Mesenteric fat pad (tissue), 1 donor: ENCODE measurements at places on chromosomes 1 and 21.

DNA sequence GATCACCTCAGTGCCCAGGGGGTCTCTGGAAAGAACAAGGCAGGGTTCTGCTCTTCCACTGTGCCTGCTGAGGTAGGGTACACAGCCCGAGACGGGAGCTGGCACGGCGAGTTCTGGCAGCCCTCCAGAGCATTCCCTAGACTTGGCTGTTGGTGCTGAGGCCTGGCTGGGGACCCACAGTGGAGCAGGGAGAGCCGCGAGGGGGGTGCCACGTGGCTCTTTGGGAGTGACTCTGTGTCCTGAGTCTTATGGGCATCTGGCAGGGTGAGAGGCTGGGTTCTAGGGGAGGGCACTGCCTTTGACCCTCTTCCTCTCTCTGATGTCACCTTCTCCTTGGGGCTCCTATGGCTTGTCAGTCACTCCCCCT lies 336.4 kb downstream of the CAMTA1 start:
- no peak for DNase-seq

- no peak for DNase-seq
Observed at GRCh38 chr1:56808410-56808809, 10.8 kb downstream of the FYB2 start.

- no peak for DNase-seq
Observed at GRCh38 chr1:223860051-223860622, 14.4 kb upstream of the TP53BP2 start.

DNA sequence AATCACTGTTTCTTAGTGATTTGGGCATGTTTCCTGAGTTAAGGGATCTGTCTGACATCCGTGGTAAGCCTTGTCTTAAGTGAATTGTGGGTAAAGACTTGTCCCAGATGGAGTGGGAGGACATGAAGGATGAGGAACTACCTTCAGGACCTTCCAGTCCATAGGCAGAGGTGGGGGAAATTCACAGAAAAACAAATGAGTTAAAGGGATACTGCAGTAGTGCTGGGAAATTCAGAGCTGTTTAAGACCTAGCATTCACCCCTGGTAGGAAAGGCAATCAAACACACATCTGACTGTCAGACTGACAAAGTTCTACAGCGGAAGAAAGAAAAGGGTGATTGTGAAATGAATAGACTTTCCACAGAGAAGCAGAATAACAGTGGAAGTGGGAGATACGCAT lies 3.0 kb downstream of the GNAT2 start:
- DNase-seq, result no peak

DNA sequence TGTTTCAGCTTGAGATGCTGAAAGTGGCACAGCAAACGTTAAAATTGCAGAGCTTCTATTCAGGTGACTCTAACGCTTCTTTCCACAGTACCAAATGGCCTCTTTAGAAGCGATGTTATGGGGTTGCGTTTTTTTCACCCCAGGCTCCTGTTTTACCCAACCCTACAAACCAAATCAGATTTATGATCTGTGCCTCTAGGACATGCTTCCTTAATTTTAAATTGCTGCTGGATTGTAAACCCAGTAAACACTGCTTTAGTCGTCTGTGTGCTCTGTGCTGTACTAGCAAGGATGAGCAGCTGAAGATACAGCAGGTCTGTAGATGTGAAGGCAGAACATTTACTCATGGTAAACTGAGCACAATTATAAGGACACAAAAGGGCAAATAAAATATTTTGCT lies 13.0 kb downstream of the KCNK2 start:
- no peak for DNase-seq

DNA sequence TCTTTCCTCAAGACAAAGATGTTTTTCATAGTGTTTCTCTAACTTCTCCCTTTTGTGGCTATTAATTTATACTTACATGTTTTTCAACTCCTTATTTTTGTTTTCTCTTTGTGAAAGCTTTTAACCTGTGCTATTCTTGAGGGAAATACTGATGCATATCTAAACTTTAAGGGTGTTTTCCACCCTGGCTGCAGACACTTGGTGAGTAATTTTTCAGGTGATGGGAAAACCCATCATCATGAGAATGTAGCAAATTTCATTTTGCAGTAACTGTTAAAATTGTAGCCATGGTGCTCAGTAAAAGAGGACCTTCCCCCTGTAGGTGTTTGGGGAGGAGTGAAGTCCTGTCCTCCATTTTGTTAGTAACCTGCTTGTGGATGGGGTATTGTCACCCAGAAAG lies 124.2 kb downstream of the LIPI start:
- DNase-seq, result no peak

GRCh38 chr1:41925712-41926111 lies 7.0 kb upstream of the HIVEP3 start:
- no peak for DNase-seq

DNA sequence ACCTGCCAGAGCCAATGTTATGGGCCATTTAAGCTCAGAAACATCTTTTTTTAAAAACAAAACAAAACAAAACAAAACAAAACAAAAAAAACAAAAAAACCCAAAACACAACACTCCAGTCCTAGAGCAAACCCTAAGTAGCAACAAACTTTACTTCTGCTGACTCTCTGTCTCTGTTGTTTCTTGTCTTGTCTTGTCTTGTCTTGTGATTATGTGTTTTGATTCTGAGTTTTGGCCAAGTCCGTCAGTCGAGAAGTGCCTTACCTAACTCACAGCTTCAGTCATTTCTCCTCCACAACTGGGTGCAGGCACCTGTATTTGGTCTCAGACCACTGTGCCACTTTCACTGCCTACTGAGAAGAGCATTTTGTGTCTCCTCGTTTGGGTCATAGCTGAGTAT lies 307.9 kb downstream of the BACH1 start:
- no peak for DNase-seq

GRCh38 chr1:39544327-39544726 lies 32.3 kb downstream of the PABPC4 start:
- DNase-seq, result no peak

DNA sequence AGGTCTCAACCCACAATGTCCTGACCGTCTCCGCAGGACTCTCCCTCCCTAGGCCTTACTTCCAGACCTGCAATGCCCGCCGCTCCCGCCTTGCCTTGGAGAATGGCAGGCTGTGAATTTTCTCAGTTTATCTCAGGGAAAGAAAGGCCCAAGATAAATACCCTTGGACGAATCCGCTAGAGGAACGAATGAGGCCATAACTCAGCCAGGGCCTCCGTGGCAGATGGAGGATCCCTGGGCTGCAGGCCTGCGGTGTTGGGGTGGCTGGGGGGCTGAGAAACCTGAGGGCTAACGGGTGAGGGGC lies 29.9 kb upstream of the DISP3 start:
- no peak for DNase-seq

GRCh38 chr1:56709269-56709880 lies 64.3 kb downstream of the PRKAA2 start:
- DNase-seq, result no peak

DNA sequence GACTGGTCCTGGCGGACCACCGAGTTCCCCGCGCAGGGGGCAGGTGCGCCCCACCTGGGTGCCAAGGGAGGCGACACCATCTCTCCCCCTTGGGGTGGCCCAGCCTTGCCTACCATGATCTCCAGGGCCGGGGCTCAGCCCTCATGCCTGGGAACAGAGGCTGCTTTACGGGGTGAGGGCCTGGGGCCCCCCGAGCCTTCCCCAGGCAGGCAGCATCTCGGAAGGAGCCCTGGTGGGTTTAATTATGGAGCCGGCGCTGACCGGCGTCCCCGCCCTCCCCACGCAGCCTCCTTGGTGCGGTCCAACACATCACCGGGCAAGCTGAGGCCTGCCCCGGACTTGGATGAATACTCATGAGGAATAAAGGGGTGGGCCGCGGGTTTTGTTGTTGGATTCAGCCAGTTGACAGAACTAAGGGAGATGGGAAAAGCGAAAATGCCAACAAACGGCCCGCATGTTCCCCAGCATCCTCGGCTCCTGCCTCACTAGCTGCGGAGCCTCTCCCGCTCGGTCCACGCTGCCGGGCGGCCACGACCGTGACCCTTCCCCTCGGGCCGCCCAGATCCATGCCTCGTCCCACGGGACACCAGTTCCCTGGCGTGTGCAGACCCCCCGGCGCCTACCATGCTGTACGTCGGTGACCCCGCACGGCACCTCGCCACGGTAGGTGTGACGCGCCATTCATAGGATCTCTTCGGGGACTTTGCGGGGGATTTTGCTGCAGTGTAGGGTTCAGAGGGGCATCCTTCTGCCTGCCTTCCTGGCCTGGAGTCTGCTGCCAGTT lies 38.2 kb downstream of the TP73 start:
- no peak for DNase-seq

GRCh38 chr1:244231572-244232315 lies 180.7 kb downstream of the ZBTB18 start:
- no peak for DNase-seq

GRCh38 chr1:151846062-151846568 lies 6.5 kb upstream of the C2CD4D start:
- DNase-seq, result no peak

GRCh38 chr1:17567582-17567981 lies 28.1 kb downstream of the ARHGEF10L start:
- no peak for DNase-seq

GRCh38 chr1:15172405-15173259 lies 19.1 kb downstream of the TMEM51 start:
- DNase-seq, result no peak

- no peak for DNase-seq
Observed at GRCh38 chr1:200290010-200290685, 119.7 kb downstream of the ZNF281 start.

GRCh38 chr1:62367005-62367557 lies 47.8 kb upstream of the KANK4 start:
- DNase-seq, result no peak

- no peak for DNase-seq
Observed at GRCh38 chr1:44152692-44153091, 11.3 kb upstream of the KLF18 start.
